Right renal pelvis (tissue), 4 donors: ENCODE measurements at places on chromosomes 1 and 21.

DNA sequence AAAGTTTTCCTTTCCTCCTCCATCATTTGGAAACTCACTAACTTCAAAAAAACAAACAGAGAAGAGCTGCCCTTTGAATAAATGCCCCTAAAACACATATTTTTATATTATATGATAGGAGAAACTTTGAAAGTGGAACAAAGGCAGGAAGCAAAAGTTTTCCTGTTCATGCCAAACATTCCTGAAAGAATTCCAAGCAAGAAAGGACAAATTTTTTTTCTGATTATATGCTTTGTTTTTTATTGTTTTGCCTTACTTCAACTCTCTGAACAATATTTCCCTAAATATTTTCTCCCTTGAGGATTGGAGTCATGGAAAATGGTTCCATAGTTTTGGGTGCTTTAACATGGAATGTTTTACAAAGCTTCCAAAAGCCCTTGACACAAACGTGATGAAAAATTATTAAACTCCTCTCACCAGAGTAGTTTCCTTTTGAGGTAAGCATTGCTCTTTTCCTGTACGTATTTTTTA, 638.5 kb upstream of the CAMK1G start:
- DNase-seq, result no peak

DNA sequence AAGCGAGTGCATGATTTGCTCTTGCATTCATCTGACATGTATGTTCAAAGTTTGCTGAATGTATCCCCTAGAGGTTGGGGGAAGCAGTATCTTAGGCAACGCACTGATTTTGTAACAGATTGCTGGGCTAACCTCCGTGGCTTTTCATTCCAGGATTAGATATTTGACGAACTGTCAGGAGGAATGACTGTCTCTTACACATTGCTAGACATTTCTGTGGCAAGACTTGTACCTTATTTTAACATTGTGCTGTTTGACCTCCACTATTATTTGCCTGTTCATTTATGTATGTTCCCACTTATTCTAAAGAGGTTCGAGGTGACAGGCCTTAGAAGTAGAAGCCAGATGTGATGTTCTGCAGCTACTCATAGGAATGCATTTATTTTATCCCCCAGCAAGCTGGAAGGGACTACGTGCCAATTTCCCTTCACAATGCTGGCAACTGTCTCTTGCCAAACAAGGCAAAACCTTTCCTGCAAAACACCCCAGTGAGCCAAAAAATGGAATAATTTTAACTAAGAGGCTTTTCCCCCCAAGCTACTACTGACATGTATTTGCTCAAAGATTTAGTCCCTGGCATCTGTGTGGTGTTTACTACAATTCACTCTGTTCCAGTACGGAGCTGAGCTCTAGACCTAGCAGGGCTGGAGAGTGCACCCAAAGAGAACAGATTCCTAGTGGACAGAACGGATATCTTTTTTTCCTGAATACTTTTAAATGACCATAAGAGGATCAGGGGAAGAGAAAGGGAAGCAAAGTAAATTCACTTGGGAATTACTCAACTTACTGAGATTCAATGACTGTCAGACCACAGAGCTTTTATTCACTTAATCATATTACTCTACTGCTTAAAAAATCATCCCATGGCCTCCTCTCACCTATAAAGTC, 646.2 kb downstream of the SMYD3 start:
- DNase-seq, result no peak

- DNase-seq, result no peak
These were observed 97.3 kb downstream of the TAS1R2 start for GRCh38 chr1:18761948-18762840.

DNA sequence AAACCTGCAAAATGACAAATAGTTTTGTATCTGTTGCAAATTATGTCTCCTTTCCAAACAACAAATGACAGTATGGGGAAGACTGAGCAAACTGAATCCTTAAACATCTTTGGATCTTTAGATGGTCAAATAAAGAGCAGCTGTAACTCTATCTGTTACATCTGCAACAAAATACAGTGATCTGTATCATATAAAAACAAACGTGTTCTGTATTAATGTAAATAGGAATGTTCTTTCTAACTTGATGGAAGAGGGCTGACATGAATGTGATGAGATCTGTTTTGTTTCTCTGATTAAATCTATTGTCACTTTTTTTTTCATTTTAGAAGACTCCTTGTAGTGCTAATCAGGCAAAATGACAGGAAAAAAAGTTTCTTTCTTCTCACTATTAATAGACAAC, 159.5 kb downstream of the GPATCH2 start:
- DNase-seq, result no peak

GRCh38 chr1:41804176-41804575, 114.5 kb downstream of the HIVEP3 start:
- no peak for DNase-seq

DNA sequence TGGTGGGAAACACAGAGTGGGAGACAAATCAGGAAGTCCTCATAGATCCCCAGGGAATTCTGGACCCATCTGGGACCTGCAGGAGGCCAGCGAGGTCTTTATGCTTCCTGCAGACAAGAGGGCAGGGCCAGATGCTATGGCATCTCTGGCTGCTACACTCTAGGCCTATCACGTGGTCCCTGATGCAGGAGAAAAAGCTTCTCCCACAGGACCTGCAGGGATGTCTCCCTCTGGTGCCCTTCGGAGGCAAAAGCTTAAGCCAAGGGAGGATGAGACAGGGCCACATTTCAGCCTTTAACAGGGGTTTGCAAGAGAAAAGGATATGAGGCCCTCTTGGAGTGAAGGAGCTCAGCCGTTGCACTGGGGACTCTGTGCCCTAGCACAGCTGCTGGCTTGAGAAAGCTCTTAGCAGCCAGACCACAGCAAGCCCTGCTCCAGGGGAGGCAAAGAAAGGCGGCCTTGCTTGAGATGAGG, 243.0 kb downstream of the C1orf94 start:
- DNase-seq, result no peak

DNA sequence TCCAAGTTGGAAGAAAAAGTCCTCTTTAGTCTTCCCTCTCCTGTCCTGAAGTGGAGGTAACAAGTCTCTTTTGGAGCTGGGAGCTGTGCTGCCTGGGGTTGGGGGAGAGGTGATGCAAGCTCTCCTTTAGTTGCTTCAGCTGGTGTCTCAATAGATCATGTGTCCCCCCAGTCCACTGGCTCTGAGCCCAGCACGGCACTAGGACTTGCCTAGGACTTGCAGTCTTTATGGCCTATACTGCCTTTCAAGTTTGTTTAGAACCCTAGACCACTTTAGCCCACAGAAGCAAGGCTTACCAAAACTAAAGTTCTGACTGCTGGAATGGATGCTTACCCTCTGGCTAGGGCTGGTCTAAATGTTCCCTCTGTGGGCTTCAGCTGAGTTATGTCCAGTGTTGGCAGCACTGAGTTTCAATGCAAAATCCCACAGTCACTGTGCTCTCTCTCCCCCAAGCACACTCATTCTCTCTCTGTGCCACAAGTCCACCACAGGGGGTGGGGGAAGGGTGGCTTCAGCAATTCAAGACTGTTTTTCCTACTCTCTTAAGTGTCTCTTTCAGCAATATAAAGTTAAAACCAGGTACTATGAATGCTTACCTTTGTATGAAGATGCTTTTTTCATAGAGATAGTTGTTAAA, 185.0 kb downstream of the DNAH14 start:
- no peak for DNase-seq

DNA sequence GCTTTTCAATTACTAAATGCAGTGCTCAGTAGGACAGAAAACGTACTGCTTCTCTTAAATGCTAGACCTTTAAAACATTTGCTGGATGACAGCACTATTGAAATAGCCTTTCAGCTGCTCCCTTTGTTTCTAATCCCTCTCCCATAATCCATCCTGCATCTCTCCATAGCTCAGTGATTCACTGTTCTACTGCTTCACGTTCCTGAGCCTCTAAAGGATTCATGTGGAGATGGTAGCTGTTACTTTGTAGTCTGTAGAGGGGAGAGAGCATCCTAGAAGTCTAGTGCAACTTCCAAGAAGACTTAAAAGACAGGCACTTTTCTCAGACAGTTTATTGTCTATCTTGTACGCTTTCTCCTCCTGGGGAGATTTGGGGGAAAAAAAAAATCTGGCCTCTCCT, 51.4 kb downstream of the LRRC8B start:
- no peak for DNase-seq

DNA sequence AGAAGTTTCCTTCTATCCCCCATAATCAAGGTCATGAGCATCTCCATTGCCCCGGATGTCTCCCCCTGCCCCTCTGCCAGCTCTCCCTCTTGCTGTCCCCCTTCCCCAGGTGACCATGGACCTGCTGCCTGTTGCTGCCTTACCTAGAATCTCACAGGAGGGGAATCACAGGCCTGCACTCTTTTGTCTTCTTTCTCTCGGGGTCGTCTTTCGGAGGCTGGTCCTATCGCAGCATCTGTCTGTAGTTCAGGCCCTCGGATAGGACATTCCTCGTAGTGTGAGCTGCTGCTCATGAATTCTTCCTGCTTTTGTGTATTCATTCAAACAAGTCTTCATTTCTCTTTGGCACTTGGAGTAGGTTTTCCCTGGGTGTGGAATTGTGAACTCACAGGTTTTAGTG, 39.9 kb upstream of the ACTRT2 start:
- no peak for DNase-seq

- DNase-seq, result no peak
These were observed 38.5 kb downstream of the MACO1 start for GRCh38 chr1:25469177-25469576.

DNA sequence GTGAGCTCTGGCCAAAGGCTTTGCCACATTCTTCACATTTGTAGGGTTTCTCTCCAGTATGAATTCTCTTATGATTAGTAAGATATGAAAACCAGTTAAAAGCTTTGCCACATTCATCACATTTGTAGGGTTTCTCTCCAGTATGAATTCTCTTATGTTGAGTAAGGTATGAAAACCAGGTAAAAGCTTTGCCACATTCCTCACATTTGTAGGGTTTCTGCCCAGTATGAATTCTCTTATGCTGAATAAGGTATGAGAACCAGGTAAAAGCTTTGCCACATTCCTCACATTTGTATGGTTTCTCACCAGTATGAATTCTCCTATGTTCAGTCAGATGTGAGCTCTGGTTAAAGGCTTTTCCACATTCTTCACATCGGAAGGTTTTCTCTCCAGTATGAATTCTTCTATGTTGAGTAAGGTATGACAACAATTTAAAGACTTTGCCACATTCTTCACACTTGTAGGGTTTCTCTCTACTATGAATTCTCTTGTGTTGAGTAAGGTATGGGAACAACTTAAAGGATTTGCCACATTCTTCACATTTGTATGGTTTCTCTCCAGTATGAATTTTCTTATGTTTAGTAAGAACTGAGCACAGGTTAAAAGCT, 20.7 kb downstream of the ZNF695 start:
- no peak for DNase-seq

- DNase-seq, result no peak
These were observed 390.9 kb upstream of the ADGRL2 start for GRCh38 chr1:81409780-81410274.

GRCh38 chr1:116164604-116165368, 53.6 kb downstream of the MAB21L3 start:
- no peak for DNase-seq

GRCh38 chr21:38241029-38241740, 15.6 kb upstream of the KCNJ15 start:
- DNase-seq, result no peak

DNA sequence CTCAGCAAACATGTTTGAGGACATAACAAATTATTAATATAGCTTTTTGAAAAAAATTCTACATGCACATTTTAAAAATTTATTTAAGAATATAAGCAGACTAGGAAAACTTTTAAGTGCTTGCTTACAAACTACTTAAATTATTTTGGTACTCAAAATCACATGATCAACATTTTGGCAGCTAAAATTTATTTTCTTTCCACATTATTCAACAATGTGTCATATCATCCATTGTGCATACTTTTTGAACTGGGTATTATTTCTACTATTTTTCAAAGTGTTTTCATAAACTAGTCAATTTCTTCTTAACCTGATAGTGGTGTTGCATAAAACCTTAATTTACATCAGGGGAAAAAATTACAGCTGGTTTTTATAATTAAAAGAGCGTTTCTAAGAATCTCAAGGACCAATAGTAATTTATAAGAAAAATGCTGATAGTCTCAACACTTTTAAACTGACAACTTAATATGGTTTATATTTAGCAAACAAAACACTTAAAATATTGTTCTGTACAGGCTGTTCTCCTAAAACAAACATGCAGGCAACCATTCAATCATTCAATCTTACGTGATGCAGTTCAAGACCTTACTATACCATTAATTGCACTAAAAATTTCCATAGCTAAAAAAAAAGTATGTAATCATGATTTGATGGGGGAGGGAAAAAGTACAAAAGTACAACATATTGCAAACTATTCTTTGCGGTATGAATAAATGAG, 105.0 kb downstream of the GPATCH2 start:
- DNase-seq, result no peak

- no peak for DNase-seq
These were observed 21.0 kb downstream of the KIF21B start for GRCh38 chr1:201002510-201002909.

- DNase-seq, result no peak
These were observed at the start of gene TAS1R3 for GRCh38 chr1:1331068-1331965. TAS1R3 (plus strand) TSS chr1:1331280; CDS start chr1:1331346, 66 bp downstream.

DNA sequence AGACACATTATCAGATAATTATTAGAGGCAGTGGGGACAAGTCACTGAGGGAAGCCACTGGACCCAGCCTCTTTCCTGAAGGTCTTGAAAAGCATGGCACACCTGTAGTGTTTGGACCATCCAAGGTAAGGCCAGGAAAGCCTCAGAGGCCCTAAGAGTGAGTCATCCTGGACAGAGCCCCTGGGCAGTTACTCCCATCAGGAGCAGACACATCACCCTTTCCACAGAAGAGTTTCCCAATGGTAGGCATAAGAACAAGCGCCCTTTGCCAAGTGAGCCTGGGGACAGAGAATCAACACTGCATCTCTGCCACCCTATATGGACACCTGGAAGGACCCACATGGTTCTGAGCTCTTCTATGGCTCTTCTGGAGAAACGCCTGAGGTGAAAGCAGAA, 136.0 kb downstream of the PLXNA2 start:
- DNase-seq, result no peak

- no peak for DNase-seq
These were observed 47.8 kb downstream of the BRWD1 start for GRCh38 chr21:39265603-39266002.
